Mucosa of gallbladder (tissue), 1 donor: ENCODE measurements at places on chromosomes 7 and 10. TPM values are rescaled to one million over a fixed set of nuclear protein-coding genes. Genes with fewer than 3 reads are reported as not detected.

CFAP70 gene
- total RNA-seq = 3.6 TPM

ZNF239 gene
- total RNA-seq = 3.3 TPM

ZNF862 gene
- total RNA-seq = 31.3 TPM

KNDC1 gene
- total RNA-seq = 5.2 TPM

EN2 gene
- not detected for total RNA-seq

DYNC1I1 gene
- 2.7 TPM for total RNA-seq

FAM25C gene
- not detected for total RNA-seq
